ENCODE measurements at places on chromosomes 1 and 21.

- no peak for DNase-seq
Measured at GRCh38 chr1:162471290-162471853, 26.2 kb upstream of the UHMK1 start.

DNA sequence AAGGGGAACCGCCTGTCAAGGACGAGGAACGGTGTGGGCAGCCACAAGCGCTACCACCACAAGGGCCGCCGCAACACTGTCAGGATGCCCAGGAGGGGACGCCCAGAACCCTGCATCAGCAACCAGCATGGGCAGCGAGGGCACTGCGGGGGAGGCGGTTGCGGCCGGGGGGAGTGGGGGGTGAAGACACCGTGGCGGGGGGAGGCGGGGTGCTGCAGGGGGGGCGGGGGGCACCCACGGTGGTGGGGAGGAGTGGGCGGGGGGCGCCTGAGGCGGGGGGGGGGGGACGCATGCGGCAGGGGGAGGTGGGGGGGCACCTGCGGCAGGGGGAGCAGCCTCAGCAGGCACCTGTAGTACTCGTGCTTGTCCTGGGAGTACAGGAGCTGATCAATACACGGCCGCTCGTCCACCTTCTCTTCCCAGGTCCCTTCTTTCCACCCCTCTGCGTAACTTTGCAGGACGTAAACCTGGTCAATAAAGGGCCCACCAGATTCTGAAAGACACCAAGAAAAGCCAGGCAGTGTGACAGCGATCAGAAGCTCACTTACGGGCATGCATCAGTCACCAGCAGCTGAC lies 4.6 kb downstream of the POFUT2 start:
- DNase-seq, result no peak

DNA sequence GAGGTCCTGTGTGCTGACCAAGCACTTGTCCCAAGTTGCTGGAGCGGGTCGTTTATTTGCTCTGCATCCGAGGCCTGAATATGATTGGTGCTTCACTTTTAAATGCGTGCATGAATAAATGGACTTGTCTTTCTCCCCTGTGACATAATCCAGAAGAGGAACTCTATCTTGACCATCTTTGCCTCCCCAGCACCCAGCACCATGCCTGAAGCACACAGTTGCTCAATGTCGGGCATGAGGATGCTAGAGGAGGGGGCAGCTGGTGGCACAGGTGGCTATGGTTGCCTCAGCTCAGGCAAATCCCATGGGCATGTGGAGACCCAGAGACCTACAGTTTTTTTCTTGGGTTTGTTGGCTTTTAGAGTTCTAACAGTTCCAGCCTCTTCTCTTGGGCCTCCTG lies 142.6 kb downstream of the KAZN start:
- DNase-seq, result no peak

DNA sequence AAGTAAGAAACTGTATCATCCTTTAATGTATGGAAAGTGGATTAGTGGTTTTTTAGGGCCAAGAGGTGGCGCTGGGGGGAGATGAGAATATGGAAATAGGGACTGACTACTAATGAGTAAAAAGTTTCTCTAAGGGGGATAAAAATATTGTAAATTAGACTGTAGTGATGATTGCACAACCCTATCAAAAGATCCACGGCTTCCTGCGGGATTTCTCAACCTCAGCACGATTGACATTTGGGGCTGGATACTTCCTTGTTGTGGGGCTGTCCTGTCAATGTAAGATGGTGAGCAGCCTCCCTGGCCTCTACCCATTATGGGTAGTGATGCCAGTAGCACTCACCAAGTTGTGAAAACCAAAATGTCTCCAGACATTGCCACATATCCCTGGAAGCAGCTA lies 36.0 kb upstream of the PRDM2 start:
- no peak for DNase-seq

- DNase-seq, result peak; percentile 13
Measured at GRCh38 chr1:57192222-57192621, 226.4 kb upstream of the C8B start.

DNA sequence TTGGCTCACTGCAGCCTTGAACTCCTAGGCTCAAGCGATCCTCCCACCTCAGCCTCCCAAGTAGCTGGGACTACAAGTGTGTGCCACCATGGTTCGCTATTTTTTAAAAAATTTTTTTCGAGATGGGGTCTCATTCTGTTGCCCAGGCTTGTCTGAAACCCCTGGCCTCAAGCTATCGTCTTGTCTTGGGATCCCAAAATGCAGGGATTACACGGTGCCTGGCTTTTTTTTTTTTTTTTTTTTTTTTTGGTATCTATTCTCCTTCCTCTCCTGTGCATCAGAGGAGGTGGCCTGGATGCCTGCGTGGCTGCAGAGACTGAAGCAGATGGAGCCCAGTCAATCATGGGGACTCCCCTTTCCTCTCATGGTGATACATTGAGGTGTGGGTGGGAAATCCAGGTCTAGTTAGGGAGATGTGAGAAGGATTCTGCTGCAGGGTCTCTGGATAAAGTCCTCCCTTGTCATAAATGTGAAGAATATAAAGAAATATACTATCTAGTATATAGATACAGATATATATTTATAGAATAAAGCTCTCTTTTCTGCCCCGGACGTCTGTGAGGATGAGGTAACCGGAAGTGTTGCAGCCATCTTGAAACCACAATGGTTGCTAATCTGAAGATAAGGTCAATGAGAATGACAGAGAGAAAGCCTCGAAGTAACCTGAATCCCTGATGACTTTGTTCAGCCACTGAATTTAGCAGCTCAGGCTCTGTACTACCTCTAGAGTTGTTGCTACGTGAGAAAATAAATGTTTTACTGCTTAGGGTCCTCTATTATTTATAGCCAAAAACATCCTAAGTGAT lies 19.5 kb upstream of the RGSL1 start:
- DNase-seq, result peak; percentile 41

GRCh38 chr1:19814244-19814661 lies 830 bp downstream of the RNF186 start:
- DNase-seq, result no peak

GRCh38 chr21:18387994-18388393 lies 15.6 kb downstream of the TMPRSS15 start:
- DNase-seq, result no peak

GRCh38 chr1:8533907-8534306 lies 216.0 kb downstream of the SLC45A1 start:
- DNase-seq, result no peak

DNA sequence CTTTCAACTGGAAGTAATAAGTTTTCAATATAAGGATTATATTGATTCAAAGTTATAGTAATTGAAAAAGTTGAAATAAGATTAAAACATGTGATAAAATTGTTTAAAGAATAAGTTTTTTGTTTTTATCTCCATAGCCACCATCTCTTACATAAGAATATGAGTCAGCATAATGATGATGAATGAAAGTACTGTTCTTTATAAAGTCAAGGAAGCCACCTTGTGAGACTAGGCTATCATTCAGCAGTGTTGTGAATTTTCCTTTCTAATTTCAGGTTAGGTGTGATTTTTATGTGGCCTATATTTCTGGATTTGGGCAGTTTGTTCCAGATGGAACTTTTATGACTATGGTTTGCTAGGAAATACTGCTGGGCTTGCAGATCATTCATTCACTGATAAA lies 22.4 kb upstream of the ASB17 start:
- peak; percentile 72 for DNase-seq

DNA sequence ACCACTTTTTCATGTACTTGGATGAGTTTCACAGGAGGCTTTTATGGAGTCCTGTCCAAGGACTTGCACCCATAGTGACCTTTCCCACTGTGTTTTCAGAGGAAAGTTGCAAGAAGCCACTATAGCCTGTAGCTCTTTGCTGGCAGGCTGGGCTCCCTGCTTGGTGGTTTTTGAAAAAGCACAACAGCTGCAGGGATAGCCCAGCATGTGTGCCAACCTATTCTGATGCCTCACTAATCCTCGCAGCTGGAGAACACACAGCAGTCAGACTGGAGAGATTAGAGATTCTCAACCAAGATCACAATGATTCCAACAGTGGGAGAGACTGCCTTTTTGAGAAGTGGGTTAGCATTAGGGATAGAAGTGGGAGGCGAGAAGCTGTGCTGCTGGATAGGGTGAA lies 24.1 kb upstream of the ARHGEF11 start:
- no peak for DNase-seq

DNA sequence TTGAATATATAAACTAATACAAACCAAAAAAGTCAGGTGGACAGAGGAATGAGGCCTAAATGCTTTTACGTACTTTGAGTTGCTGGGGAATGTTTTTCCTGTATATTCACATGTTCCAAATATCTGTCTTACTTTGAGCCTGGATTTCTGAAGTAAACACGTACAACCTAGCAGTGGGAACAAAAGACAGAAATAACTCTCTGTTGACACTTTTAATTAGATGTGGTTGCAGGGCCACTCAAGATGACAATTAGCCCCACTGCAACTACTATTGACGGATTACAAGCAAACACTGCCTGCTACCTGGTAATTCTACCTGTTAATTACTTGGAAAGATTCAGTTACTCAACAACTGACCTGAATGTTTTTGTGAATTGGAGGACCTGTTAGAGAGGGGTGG lies 196.9 kb downstream of the TTLL7 start:
- no peak for DNase-seq

GRCh38 chr1:31955917-31956736 lies 18.0 kb upstream of the PTP4A2 start:
- peak; percentile 99 for DNase-seq

DNA sequence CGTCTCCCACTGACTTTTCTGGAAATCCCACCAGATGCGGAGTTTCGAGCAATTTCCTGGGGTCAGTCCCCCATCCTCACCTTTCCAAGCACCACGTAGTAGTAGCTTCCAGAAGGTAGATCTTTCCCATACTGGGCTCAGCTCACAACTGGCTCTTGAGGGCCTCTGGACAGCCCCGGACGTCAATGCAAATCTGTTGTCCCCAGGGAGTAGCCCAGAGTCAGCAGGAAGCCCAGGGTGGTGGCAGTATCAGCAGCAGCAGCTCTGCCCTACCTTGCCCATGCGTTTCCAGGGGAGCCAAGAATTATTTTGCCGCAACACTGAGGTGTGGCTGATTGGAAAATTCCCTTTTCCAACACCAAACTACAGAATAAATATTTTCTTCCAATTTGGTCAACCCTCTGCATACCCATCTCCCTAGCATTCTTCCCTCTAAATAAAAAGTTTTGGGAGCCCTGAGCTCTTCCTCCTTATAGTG lies 70.3 kb downstream of the CD46 start:
- no peak for DNase-seq

DNA sequence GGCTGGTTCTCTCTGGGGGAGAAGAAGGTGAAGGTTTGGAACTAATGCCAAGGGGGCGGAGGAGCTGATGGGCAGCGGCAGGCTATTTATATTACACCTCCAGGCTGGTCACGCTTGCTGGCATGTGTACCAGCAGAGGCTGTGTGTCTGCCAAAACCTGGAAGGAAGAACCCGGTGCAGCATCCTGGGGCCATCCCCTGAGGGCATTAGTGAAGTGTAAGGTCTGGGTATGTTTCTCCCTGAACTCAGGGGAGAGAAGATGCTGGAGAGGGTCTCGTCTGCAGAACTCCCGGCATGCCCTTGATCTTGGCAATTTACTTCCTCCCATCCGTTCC lies 5.3 kb downstream of the DISP3 start:
- DNase-seq, result no peak

DNA sequence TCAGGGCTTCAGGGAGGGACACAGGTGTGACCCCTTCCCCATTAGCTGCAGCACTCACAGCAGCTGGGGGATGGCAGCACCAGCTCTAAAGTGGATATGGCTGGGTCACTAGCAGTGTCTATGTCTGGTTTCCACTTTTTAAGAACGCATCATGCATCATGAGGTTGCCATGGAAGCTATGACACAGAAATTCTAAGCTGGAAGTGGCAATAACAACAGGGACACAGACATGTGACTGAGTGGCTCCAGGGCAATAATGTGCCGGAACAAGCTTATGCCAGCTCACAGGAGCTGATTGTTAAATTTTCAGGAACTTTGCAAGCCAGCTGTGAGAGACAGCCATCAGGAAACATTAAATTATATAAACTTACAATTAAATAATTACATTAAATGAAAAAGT lies 51.2 kb upstream of the NFASC start:
- DNase-seq, result peak; percentile 44

- DNase-seq, result peak; percentile 31
Measured at GRCh38 chr1:206829875-206830274, 35.5 kb upstream of the IL20 start.

DNA sequence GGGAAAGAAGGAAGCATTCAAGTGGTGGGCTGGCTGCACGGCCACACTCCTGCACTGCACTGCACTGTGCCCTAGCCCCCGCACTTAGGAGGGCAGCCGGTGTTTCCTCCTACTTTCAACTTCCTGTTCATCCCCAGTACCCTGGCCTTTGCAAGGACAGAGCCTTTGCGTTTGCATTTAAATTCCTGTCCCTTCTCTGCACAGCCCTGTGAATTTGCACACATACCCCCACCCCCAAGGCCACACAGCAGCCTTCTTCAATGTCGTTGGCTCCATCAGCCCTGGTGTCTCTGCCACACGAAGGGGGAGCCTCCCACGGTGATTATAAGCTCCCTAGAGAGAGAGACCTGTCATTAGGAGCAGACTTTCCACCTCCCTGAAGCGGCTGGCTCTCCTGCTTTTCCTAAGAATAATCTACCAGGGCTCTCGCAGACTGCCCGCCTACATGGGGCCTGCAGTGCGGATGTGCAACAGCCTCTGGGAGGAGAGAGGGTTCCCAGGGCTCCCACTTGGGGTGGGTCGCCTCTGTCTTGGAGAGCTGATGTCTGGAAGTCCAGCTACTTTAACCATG lies 13.2 kb upstream of the SLC45A3 start:
- DNase-seq, result no peak

GRCh38 chr1:247373721-247374141 lies 42.1 kb upstream of the ZNF496 start:
- DNase-seq, result no peak

GRCh38 chr1:162677607-162678371 lies 45.5 kb downstream of the DDR2 start:
- no peak for DNase-seq

DNA sequence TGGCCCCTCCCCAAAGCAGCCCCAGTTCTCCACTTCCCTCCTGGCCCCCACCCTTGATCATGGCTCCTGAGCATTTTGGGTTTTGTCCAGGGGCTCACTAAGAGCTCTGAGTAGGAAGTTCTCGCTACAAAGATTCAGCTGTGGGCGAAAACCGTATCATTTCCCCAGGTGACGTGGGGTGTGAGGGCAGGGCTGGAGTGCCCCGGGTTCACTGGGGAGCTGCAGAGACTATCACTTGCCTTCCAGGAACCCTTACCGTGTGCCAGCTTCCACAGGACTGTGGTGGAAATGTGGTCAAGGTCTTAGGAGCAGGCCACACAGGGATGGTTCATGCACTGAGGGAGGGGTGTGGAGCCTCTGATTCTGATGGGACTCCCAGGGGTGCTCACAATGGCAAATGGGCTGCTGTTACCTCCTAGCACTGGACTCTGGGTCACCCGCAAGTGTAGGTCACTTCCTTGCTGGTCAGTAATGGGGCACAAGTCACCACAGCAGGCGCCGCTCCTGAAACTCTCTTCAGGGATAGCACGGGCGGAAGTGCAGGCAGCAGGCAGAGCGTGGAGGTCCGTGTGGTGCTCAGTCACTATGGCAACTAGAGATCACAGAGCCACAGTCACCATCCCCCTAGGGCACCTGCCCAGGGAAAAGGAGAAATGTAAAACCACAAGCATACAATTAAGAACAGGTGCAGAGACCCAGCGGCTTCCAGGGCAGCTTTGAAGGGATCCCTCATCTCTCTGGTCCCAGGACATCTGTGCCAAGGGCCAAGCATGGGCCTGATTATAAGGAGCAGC lies 35.4 kb downstream of the RSPH1 start:
- DNase-seq, result no peak

- DNase-seq, result peak; percentile 46
Measured at GRCh38 chr1:91402023-91402422, 2.6 kb downstream of the HFM1 start.

All from bronchial epithelial cell (primary cell).